ENCODE measurements at places on chromosomes 5 and 9.

DNA sequence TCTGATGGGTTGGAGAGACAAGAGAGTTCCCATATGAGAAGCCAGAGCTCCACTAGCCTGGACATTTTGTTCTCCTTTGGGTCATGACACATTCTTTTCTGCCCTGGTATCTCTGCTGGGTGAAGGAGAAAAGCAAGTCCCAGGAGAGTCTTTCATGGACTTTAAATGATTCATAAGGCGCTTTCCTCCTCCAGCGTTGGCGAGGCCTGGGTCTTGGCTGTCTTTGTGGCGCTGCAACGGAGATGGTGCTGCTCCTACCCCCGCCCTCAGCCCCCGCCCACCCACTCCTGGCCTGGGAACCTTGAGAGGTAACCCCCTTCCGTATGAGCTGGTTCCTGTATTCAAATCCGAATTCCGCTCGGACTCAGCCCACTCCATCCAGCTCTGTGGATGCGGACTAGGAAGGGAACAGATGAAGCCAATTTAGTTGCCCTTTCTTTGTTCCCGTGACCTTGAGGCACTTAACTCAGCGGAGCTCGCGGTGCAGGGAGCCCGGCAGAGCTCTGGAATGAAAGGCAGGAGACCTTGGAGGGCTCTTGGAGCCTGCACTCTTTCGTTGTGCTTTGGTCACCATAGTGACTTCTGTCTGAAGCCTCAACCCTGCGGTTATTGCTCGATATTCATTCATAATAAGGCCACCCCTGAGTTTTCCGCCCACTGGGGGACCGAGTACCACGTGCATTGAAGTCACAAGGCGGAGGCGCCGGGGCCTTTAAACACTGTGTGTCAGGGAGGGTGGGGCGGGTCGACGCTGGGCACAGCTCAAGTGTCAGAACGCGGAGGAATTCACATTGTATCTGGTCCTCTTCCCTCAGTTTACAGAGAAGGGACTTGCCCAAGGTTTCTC is 14.0 kb upstream of the PWWP2A start:
- no peak for DNase-seq

DNA sequence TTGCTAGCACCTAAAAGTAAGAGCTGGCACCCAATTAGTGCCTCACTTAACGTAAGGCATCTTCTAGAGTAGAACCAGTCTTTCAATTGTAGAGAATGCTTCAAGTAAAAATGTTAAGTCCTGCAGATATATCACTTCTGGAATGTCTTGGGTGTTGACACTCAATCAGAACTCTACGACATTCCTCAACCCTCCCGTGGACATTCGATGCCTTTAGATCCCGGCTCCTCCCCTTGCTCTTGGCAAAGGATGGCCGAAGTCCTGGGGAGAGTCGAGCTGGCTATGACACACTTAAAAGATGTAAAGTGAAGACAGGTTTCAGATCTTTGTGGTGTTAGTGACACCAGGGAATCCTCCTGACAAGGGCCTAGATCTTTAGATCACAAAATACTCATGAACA is 87.5 kb upstream of the ERCC6L2 start:
- DNase-seq: no peak

- no peak for DNase-seq
Measured at GRCh38 chr9:130756037-130756436, 62.5 kb downstream of the EXOSC2 start.

GRCh38 chr5:151128817-151129216 is 28.8 kb downstream of the ANXA6 start:
- no peak for DNase-seq

- no peak for DNase-seq
Measured at GRCh38 chr5:102958481-102959011, 161.4 kb downstream of the GIN1 start.

DNA sequence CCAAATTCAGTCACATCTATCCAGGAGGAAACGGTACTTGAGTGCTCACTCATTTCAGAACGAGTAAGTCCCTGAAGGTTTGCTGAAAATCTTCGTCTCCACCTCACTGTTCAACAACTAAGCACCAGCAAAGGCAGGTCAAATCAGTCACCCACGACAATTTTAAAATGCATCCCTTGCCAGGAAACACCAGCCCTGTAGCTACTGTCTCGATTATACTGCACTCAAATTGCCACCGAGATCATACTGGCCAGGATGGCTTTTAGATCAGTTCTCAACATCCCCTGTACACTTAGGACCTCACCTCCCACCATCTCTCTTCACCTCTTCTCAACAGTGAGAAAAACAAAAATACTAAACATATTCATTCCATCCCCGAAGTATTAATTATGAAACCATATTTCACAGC is 298.6 kb downstream of the AGTPBP1 start:
- DNase-seq: no peak

DNA sequence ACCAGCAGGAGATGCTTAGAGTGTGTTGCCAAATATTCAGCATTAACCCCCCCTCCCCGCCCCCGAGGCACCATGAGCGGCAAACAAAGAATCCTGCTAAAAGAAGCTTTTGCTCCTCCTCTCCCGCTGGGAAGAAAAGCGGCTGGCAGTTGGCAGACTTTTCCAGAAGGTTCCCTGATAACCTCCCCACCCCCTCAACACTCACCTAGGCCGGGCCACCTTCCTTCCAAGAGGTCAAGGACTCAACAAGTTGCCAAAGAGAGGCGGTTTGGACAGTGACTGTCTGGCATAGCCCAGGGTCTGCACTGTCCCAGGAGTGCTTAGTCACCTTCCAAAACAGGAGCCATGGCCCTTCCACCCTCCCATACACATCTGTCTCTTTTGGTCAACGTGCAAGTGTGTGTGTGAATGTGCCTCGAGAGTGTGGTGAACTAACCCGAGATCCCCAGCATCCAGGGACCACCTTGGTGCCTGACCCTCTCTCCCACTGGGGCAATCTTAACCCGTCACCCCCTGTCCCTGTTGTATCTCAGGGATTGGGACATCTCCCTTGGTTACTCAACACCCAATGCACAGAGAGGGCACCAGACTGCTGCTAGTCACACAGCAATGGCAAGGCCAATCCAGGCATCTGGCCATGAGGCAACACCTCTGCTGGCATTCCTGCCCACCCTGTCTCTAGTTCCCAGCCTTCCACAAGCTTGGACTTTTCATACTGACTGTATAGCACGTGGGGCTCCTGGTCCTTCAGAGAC is 18.9 kb downstream of the CAMK2A start:
- DNase-seq: no peak

DNA sequence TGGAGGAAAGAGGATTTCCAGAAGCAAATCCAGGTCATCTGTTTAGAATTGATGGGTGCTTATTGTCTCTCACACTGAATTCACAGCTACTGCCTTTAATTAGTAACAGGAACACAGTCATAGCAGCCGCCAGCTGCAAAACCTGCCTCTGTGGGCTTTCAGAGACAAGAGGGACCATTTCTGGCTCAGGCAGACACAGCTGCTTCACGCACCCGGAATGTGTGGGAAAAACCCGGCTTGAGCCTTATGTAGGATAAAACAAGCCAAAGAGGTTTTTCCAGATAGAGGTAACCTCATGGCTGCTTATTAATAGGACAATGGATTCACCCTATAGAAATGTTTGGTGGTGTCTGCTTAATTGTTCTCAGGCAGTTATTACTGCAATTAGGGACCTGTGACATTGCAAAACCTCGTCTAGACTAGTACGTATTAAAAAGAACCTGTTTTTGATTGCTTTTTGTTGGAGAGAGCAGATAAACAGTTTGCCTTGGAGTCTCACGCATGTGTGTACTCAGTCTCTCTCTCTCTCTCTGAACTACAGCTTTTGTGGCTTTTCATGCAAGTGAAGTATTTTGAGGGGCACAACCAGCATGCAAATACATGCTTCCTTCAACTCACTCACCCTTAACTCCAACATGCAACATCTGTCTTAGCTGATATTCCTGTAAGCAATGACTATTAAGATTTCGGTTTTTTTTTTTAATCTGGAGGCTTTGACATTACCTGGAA is 302.7 kb downstream of the PLK2 start:
- DNase-seq: peak; percentile 44

GRCh38 chr9:134605351-134605965 is 36.1 kb upstream of the COL5A1 start:
- DNase-seq: no peak

GRCh38 chr5:53871775-53872174 is 311.3 kb downstream of the NDUFS4 start:
- DNase-seq: no peak

- no peak for DNase-seq
Measured at GRCh38 chr5:36950586-36951457, 74.3 kb downstream of the NIPBL start.

DNA sequence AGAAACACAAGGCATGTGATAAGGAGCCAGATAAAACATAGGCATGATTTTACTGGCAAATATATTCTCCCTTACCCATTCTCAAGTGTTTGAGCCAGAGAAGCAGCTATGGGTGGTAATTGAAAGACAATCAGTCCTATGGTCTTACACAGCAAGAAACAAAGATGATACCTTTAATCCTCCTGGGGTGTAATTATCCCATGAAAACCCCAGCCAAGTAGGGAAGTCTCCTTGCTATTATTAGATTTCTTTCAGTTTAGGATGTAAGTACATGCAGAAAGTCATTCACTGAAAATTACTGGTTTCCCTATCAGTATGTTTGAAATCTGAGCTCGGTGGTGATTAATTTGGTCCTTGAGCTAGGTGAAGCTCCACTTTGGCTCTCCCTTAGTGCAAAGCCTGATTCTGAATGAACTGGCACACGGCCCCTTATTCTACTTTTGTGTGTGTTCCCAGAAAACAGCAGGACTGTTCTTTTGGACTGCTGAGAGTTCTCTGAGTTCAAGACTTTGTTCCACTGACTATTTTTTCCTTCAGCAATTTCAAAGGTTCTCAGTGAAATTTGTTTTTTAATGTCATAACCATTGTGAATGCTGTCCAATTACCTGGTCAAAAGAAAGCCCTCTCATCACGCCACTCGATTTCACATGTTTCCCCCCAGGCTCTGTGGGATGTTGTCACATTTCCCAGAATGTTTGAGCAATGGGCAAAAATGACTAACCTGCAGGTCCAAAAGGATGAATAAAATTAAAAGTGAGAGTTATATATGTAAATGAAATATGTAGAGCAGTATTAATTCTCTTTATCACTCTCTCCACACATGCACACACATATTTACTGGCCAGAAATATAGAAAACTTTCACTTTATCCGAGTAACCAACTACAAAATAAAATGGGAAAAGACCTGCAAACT is 343.0 kb downstream of the RAB3C start:
- no peak for DNase-seq

DNA sequence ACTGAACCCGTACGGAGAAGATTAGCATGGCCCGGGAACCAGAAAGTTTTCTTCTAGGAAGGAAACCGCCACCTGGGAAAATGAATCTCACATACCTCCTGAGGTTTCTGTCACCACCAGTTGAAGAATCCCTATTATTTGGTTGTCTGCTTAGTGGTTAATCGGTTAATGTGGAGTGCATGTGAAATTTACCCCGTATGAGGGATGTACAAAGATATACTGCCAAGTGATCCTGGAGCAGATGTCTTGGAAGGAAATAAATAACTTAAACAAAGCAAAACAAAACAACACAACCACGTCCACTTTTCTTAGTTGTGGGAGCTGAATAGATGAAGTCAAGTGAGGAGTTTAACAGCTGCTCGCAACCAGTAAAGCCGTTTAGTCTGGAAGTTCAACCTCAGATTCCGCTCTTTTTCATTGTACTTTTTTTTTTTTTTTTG is 3.8 kb downstream of the DMRT2 start:
- no peak for DNase-seq

All from mesothelial cell of epicardium (in vitro differentiated cells).